Activated B cell treated with CpG ODN at 0.5 μM for 24 hours (primary cell): ENCODE measurements at places on chromosomes 7 and 10. TPM values are rescaled to one million over a fixed set of nuclear protein-coding genes. Genes with fewer than 3 reads are reported as not detected.

Gene SAMD9
- total RNA-seq = 24.4 and 26.3 TPM in 2 replicates

DNA sequence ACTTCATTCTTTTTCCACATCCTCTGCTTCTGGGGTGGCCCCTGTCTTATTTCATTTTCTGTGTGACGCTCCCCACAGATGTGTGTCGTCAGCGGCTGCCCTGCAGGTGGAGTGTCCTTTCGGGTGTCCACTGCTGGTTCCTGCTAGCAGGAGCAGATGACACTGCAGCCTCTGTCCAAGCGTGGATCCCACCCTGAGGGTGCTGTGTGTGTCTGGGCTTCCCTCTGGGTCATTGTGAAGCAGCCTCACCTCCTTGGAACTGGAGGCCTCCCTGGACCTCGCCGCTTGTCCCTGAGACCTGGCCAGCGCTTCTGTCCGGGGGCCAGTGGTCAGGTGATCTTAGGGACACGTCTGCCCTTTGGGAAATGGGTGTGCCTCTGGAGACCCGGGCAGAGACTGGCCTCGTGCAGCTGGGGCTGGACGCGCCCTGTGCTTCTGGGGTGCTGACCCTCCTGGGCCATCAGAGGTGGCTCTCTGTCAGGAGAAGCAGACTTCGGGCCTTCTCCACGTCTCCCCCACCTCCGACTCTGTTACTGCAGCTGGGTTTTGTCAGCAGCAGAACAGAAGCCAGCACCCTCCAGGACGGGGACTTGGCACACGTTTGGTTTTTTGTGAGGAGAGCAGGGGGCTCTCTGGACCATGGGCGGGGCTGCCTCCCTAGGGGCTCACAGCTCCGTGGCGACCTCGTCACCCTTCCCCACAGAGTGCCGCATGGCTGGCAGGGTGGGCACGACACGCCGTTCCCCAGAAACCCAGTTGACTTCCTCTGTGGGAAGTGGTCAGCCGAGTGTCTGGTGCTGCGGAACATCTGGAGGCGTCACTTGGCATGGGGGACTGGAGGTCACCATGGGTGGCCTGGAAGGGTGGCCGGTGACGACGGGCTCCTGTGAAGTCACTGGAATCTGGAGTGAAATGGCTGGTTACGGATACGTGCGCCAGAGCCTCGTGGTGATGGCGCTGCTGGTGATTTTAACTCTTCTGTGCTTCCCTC is 48.4 kb downstream of the INPP5A start:
- DNase-seq = no peak
- H3K27ac ChIP-seq = no peak overlapping the region
- peaks cover 62% of the 10 kb centered on the region for H3K4me1 ChIP-seq
- H3K4me3 ChIP-seq = no peak overlapping the region
- H3K27me3 ChIP-seq = no peaks in the 10 kb centered on the region

Gene PITX3
- total RNA-seq = not detected in 2 replicates

Gene AKR1D1
- not detected in 2 replicates for total RNA-seq

Gene TBX20
- total RNA-seq = 0.10 and 0.11 TPM in 2 replicates

DNA sequence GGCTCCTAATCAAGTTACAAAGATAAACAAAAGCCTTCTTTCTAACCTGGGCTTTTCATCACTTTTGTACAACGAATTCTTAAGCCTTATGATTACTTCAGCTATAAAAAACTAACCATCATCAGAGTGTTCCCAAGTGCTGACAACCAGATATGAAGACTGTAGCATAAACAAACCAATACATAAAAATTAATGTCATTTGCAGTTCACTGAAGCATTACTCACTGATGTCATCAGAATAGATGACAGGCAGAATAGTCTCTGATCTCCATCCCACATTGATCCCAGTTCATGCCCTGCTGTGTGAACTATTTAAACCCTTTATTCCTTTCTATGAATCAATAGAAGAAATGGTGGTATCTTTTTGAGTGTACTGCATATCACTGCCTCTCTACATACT is 84.4 kb downstream of the DNAJC1 start:
- no peak overlapping the region for H3K4me3 ChIP-seq
- H3K27me3 ChIP-seq = no peaks in the 10 kb centered on the region
- DNase-seq = no peak
- H3K36me3 ChIP-seq = no peaks in the 10 kb centered on the region
- H3K27ac ChIP-seq = no peak overlapping the region

- H3K4me1 ChIP-seq = no peaks in the 10 kb centered on the region
- no peak for DNase-seq
- no peak overlapping the region for H3K27ac ChIP-seq
- H3K4me3 ChIP-seq = no peak overlapping the region
These were observed 175.5 kb downstream of the ADAM12 start for GRCh38 chr10:126212738-126213137.

DNA sequence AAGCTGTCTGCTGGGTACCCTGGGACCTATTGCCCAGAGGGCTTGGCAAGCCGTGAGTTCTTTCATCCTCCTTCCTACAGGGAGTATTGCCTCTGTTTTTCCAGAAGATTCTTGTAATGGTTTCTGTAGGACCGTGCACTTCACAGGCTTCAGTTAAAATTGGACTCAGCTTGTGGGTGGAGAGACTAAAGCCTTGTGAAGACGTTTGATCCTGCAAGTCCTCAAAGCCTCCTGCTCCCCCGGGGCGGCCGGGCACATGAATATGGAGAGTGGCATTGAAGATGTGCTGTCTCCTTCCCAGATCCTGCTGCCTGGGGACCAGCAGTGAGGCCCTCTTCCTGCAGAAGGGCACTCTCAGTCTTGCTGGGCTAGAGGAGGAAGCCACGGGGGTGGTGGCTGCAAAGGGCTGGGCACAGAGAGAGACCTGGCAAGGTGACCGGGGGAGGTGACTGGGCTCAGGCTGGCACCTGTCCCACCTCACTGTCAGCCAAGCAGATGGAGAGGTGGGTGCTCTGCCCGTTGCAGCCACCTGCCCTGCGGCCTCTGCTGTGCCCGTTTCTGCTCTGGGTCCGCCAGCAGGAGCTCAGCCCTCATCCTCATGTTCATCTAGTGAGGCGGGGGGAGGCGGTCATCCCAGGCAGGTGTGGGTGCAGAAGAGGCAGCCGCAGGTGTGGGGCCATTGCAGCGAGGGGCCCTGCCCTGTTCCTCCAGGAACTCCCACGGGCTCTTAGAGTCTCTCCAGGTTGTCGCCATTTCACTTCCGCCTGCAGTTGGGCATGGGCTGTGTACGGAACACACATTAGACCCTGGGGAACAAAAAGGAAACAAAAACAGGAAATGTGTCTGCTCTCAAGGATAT is 55.7 kb downstream of the TMEM209 start:
- H3K4me3 ChIP-seq = peak overlapping the region; percentile 46
- no peaks in the 10 kb centered on the region for H3K36me3 ChIP-seq
- no peaks in the 10 kb centered on the region for H3K27me3 ChIP-seq

- H3K4me3 ChIP-seq = no peak overlapping the region
- H3K36me3 ChIP-seq = no peaks in the 10 kb centered on the region
- H3K27me3 ChIP-seq = peaks cover 12% of the 10 kb centered on the region
- no peaks in the 10 kb centered on the region for H3K4me1 ChIP-seq
- DNase-seq = no peak
These were observed 14.4 kb upstream of the PCBD1 start for GRCh38 chr10:70902661-70903261.

DNA sequence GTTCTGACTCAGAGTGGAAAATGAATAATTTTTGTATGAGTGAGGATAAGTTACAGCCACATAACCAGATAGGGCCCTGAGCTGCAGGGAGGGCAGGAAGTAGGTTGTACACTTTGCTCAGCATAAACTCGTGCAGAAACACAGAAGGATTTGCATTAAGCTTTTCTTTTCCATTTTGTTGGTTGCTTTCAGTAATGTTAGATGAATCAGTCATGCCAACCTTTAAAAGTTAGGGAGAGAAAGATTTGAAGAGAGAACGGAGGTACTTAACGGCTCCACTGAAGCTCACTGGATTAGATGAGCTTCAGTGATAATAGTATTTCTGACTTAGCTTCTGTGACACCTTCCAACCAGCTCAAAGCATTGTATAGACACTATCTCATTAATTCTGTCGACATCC is 348.1 kb downstream of the GATA3 start:
- no peaks in the 10 kb centered on the region for H3K36me3 ChIP-seq
- no peak overlapping the region for H3K4me3 ChIP-seq
- peaks cover 16% of the 10 kb centered on the region for H3K4me1 ChIP-seq
- H3K27ac ChIP-seq = no peak overlapping the region
- peaks cover 3% of the 10 kb centered on the region for H3K27me3 ChIP-seq
- DNase-seq = no peak

Gene PCLO
- 0.05 and 0.07 TPM in 2 replicates for total RNA-seq

- H3K27me3 ChIP-seq = no peaks in the 10 kb centered on the region
- H3K36me3 ChIP-seq = no peaks in the 10 kb centered on the region
- no peak overlapping the region for H3K27ac ChIP-seq
- no peak overlapping the region for H3K4me3 ChIP-seq
- no peak for DNase-seq
These were observed 184.9 kb upstream of the ADCY1 start for GRCh38 chr7:45389073-45389872.

Gene GALNT11
- 9.0 and 10.8 TPM in 2 replicates for total RNA-seq

- H3K36me3 ChIP-seq = peaks cover 8% of the 10 kb centered on the region
- DNase-seq = no peak
- no peak overlapping the region for H3K27ac ChIP-seq
These were observed 31.0 kb downstream of the CUX1 start for GRCh38 chr7:101848208-101848951.

GRCh38 chr7:70951271-70951962 is 180.5 kb upstream of the GALNT17 start:
- H3K27me3 ChIP-seq = no peaks in the 10 kb centered on the region
- no peak for DNase-seq
- H3K4me1 ChIP-seq = no peaks in the 10 kb centered on the region
- H3K36me3 ChIP-seq = no peaks in the 10 kb centered on the region
- H3K27ac ChIP-seq = no peak overlapping the region

DNA sequence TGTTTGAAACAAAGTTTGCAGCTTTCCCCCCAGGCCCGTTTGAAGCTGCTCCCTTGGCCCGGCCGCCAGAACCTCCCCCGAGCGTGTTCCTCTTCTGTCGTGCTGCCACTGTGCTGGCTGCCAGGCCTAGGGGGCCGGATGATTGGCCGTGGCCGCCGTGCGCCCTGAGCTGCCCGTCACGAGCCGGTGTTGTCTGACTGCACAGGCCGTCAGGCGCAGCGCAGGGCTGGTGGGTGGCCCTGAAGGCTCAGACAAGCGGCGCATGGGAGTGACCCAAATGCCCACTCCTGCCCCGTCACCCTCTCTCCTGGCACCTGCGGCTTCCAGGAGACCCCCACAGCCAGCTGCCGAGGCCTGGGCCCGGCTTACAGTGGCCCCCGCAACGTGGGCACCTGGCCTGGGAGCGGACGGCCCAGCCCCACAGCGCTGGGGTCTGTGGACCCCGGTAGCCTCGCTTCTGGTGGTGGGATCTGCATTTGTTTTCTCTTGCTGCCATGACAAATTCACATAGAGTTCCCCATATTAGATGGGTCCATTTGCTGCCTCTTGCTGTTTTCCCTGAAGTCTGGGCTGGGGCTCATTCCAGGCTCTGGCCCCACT is 13.1 kb downstream of the JAKMIP3 start:
- no peak overlapping the region for H3K4me3 ChIP-seq
- H3K36me3 ChIP-seq = no peaks in the 10 kb centered on the region
- no peak for DNase-seq
- no peaks in the 10 kb centered on the region for H3K4me1 ChIP-seq

- H3K27me3 ChIP-seq = no peaks in the 10 kb centered on the region
- no peak for DNase-seq
- no peaks in the 10 kb centered on the region for H3K36me3 ChIP-seq
- H3K4me3 ChIP-seq = no peak overlapping the region
- H3K4me1 ChIP-seq = no peaks in the 10 kb centered on the region
These were observed 189.5 kb downstream of the ANKRD30A start for GRCh38 chr10:37314862-37315261.

DNA sequence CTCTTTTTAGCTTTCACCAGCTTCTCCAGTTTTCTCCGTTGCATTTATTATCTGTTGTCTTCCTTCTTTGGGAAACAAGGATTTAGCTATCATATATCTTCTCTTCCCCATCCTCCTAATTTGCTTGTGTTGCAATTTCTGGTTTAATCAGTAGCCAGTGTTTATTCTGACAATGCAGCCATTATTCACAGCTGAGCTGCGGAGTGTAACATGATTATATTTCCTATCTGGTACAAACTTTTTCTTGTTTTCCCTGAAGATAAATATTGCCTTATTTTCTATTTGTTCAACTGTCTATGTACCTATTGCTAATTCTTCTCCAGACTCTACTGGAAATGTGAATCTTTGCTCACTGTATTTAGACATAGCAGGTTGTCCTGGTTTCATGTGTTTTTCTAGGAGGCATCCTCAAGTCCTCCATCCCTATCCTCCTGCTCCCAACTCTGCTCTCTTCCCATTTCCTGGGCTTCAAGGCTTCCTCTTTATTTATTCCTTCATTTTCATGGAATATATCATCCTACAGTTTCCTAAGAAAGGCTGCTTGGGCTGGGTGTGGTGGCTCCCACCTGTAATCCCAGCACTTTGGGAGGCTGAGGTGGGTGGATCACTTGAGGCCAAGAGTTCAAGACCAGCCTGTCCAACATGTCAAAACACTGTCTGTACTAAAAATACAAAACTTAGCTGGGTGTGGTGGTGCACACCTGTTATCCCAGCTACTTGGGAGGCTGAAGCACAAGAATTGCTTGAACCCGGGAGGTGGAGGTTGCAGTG is 72.4 kb upstream of the KDM7A start:
- H3K27me3 ChIP-seq = no peaks in the 10 kb centered on the region
- no peaks in the 10 kb centered on the region for H3K36me3 ChIP-seq
- no peak overlapping the region for H3K27ac ChIP-seq
- no peak for DNase-seq
- peaks cover 11% of the 10 kb centered on the region for H3K4me1 ChIP-seq

Gene SKAP2
- total RNA-seq = 70.3 and 75.6 TPM in 2 replicates

Gene ICA1
- total RNA-seq = not detected in 2 replicates

GRCh38 chr10:1160561-1161314 is 104.6 kb downstream of the WDR37 start:
- H3K27me3 ChIP-seq = peaks cover 4% of the 10 kb centered on the region
- no peak overlapping the region for H3K27ac ChIP-seq

GRCh38 chr7:150580638-150581394 is 13.6 kb downstream of the GIMAP4 start:
- no peak for DNase-seq
- H3K36me3 ChIP-seq = no peaks in the 10 kb centered on the region
- H3K27me3 ChIP-seq = peaks cover 15% of the 10 kb centered on the region

DNA sequence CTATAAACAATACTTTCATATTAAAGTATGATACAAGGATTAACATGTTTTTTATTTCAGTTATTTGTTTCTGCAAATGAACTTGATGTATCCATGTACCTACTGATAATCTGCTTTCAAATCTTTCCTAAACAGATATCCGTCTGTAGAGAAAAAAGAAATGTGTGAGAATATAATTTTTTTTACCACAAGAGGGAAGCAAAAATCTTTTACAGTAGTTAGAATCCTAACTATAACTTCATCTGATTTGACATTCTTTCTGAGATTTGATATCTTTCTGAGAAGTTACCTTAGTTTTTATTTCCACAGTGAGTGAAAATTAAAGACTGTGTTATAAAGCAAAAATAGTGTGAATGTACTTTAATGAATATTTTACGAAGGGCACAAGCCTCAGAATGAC is 203.9 kb upstream of the PCLO start:
- no peaks in the 10 kb centered on the region for H3K4me1 ChIP-seq
- H3K4me3 ChIP-seq = no peak overlapping the region
- H3K27me3 ChIP-seq = no peaks in the 10 kb centered on the region
- DNase-seq = no peak
